ENCODE measurements at places on chromosomes 7 and 10. TPM values are rescaled to one million over a fixed set of nuclear protein-coding genes. Genes with fewer than 3 reads are reported as not detected.

GRCh38 chr7:47322731-47323130 lies 259.2 kb downstream of the TNS3 start:
- DNase-seq = no peak

- no peak for DNase-seq
Observed at GRCh38 chr10:112131346-112131745, 52.2 kb downstream of the GPAM start.

MYL10 gene
- polyA plus RNA-seq = 0.40 TPM

- DNase-seq = no peak
Observed at GRCh38 chr7:361680-362401, 71.9 kb downstream of the FOXL3 start.

GRCh38 chr7:115494529-115495147 lies 535.9 kb downstream of the TFEC start:
- no peak for DNase-seq

DNA sequence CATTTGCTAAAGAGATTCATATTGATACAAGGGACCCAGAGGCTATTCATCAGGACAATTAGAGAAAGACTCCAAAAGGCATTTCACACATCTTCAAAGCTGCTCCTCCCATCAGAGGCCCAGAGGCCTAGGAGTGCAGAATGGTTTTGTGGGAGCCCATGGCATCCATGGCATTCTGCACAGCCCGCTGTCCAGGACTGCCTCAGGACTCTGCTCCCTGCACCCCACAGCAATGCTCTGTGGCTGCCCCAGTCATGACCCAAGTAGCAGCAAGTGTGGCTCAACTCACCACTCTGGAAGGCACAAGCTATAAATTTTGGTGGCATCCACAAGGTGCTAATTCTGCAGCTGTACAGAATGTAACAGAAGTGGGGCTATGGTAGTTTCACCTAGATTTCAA lies 38.5 kb downstream of the ZNF438 start:
- no peak for DNase-seq

DNA sequence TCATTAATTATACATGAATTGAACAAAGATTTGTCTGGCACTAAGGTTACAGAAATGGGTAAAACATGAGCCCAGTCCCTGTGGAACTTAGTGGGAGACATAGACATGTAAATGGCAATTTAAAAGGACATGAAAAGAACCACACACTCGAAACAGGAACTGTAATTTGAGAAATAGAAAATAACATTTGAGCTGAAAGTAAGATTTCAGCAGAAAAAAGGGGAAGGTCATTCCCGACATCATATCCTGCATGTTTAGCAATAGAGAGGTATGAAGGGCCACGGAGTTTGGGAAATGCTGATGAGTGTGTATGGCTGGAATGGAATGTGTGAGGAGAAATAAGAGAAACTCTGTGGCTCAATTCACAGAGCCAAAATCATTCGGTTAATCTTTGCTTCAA lies 175.4 kb upstream of the AHR start:
- DNase-seq = no peak

STAG3 gene
- polyA plus RNA-seq = 18.5 TPM

MPP7 gene
- polyA plus RNA-seq = 14.3 TPM

DNA sequence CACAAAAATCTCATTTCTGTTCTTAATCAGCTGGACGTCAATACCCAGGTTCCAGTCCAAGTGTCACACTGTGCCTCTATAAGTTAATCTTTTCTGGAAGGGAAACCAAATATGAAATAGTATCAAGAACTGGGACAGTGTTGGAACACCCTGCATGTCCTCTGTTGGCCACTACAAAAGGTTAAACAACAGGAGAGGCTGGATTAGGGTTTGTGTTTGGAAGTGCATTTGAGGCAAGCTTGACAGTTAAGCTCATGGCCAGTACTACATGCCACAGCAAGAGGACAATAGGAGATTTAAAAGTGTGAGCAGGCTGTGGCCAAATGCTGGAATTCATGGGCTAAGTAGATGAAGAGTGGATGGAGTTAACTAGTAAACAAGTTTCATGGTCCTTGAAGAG lies 751.5 kb downstream of the AUTS2 start:
- no peak for DNase-seq

GRCh38 chr10:74163319-74164068 lies 12.5 kb downstream of the ADK start:
- DNase-seq = no peak

DNA sequence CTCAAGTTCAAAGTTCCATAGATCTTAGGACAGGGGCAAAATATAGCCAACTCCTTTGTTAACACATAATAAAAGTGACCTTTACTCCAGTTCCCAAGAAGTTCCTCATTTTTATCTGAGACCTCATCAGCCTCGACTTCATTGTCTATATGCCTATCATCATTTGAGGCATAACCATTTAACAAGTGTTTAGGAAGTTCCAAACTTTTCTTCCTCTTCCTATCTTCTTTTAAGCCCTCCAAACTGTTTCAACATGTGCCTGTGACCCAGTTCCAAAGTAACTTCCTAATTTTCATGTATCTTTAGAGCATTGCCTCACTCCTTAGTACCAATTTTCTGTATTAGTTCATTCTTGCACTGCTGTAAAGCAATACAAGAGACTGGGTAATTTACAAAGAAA lies 569.1 kb downstream of the ANKRD7 start:
- no peak for DNase-seq

PITX3 gene
- polyA plus RNA-seq = 0.21 TPM

GIMAP1 gene
- 5.6 TPM for polyA plus RNA-seq

DNA sequence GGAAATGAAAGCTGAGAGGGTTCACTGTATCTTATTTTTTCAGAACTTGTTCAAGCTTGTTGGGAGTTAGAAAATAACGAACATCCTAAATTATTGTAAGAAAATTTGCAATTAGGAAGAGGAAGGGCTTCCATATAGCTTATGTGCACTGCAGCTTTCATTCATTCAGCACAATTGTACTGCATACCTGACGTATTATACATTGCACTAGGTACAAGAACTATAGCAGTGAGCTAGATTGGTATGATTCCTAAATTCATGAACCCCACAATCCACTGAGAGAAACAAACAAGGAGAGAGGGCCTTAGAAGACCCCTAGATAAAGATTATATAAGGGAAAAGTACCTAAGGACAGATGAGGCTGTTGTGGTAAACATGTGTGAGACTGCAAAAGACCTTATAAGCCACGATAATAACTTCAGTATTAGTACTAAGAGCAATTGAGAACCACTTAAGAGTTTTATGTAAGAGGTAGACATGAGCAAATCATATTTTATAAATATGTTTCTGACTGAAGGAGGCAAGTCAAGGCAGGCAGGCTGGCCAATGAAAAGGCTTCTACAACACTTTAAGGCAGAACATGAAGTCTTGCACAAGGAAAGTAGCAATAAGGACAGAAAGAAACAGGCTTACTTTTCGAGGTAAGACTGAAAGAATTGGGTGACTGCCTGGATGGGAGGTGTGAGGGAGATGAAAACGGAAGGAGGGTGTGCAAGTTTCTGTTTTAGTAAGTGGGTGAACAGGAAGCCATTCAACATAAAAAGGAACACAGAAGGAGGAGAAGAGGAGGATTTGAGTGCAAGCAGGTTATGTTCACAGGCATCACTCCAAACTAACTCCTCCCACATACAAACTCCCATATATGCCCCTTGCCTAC lies 77.9 kb upstream of the LRRN3 start:
- DNase-seq = no peak

LIPN gene
- not detected for polyA plus RNA-seq

- peak; percentile 85 for DNase-seq
Observed at GRCh38 chr7:15821484-15822427, 135.3 kb upstream of the MEOX2 start.
